Pancreas (tissue), 10 donors: ENCODE measurements at places on chromosomes 5 and 9. TPM values are rescaled to one million over a fixed set of nuclear protein-coding genes. Genes with fewer than 3 reads are reported as not detected.

The PPP3R2 gene
- total RNA-seq, result not detected

- no peak for DNase-seq
Observed at GRCh38 chr9:113137196-113138168, 13.3 kb upstream of the SLC31A2 start.

DNA sequence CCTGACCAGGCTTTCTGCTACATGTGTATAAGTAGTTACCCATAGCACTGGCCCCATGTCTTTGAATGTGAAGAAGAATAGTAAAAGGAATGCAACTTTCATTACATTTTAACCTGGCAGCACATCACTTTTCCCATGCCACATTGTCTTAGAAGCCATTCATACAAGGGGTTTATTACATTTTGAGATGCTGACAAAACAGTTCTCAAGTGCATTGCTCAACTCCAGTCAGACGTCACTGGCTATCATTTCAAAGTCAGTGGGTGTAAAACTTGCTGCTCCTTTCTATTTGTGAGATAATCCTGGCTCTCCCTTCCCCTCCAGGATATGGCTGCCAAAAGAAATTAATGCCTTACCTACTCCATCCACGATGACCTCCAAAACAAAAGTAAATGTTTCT, 97.0 kb upstream of the VCAN start:
- no peak for DNase-seq

DNA sequence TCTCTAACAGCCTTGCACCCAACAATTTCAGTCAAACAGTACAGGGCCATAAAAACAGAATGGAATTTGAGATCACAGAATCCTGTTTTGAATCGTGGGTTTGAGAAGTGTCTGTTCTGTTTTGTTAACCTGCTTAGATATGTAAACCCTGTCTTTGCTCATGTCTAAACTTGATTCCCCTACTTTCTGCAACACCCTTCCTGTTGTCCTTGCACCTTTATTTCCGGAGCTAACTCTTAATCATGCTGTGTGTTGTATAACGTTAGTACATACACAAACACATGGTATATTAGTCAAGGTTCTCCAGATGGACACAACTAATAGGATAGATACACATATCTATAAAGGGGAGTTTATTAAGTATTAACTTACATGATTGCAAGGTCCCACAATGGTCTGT, 2229.2 kb upstream of the C9orf72 start:
- DNase-seq, result no peak

- no peak for DNase-seq
Observed at GRCh38 chr5:149585910-149586309, 4.6 kb downstream of the ARHGEF37 start.

DNA sequence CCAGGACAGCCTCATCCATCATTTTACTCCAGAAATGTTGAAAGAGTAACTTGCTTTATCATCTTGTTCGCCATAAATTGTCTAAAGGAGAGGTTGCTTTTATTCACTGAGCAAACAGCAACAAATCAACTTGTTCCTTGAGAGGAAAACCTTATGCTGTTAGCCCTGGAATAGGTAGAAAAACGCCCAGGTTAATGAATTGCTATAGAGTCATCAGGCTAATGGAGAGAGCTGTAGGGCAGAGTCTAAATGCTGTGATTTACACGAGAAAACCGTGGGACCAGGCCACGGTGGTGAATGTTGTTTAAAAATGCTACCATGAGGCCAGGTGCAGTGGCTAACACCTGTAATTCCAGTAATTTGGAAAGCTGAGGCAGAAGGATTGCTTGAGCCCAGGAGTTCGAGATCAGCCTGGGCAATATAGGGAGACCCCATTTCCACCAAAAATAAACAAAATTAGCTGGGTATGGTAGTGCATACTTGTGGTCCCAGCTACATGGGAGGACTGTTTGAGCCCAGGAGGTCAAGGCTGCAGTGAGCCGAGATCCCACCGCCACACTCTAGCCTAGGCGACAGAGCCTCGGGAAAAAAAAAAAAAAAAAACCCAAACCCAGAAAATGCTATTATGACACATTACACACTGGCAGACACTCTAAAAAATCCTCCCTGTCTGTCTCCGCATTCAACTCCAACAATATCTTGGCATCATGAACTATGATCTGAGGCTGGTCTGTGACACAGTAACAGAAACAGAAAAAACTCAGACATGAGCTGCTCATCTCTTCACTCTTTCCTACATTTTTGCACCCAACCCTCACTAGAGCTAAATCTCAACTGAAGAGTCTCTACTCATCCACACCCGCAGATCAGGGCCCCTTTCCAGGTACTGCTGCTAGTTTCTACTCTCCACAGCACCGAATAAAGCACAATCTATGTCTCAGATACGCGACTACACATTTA, 118.6 kb upstream of the RETREG1 start:
- DNase-seq, result no peak

- DNase-seq, result no peak
Observed at GRCh38 chr9:4197548-4197947, 102.3 kb downstream of the GLIS3 start.
